ENCODE measurements at places on chromosomes 11 and 22. TPM values are rescaled to one million over a fixed set of nuclear protein-coding genes. Genes with fewer than 3 reads are reported as not detected.

DNA sequence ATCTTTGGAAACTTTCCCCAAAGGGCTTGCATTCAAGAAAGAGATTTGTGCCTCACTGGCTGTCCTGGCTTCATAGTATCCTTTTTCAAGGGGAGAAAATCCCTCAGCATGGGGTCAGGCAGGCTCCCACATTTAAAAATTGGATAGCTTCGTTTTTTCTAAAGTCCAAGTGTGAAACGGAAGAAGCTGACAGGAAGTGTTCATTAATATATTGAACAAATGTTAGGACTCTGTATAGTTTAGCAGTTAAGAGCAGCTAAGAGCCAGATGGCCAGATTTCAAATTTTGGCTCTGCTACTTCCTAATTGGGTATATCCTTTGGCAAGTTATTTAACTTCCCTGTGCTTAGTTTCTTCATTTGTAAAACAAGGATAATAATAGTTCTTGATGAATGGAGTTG is 354.9 kb upstream of the FAT3 start:
- DNase-seq: no peak

DNA sequence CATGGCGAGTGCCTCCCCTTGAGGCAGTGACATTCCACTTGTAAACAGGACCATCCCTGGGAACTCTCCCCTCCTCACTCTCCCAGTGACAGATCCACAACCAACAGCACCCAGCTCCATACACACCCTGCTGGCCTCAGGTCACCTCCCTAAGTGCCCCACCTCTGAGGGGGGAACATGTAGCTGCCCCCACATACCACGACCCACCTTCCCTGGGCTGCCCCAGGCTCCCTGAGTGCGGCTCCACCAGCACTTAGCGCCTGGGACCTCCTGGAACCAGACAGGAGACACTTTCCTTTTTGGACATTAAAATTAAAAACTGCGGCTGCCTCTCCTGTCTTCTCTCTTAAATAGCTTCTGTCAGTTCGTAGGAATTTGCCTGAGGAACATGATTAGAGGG is 1140.1 kb downstream of the BRD1 start:
- no peak for DNase-seq

DNA sequence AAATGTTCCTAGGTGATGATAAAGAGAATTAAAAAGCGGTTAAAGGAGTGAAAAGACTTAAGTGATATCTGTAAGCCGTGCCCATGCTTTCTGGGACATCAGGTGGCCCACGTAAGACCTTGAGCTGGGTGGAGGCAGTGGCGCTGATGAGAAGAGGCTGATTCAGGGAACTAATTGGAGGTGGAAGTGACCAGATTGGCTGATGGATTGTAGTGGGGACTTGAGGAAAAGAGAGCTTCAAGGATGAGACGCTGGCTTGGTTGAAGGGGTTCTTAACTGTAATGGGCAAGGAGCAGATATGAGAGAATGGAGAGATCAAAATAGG is 69.1 kb upstream of the EP300 start:
- DNase-seq: no peak

Gene KDM4F
- not detected for total RNA-seq

GRCh38 chr22:19722982-19723231 is 432 bp upstream of the GP1BB start:
- DNase-seq: no peak

GRCh38 chr11:20109731-20110445 is 50.4 kb downstream of the DBX1 start:
- no peak for DNase-seq

DNA sequence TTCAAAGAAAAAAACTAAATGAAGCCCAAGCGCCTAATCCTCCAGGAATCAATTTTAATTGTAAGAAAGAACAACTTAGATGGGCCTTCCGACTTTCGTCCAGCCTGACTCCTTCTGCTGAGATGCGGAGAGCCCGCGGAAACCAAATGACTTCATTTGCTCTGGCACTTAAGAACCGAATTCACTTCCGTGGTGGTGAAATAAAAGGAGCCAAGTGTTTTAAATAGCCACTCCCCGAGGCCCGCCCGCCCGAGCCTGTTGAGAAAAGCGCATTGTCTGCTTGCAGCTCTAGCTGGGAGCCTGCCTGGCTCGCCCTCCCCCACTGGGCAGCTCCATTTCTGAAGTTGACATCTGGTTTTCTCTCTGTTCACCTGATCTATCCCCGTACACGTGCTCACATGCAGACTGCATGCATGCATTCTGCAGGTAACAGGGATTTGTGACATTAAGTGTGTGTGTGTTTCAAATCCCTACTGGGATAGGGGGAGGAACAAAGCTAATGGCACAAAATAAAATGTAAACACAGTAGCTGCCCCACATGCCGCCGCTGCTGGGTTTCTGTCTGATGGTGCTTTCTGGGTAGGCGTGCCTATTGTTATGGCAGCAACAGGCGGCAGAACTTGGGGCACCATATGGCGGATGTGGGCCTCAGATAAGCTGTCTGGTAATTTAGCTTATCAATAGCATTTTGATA is 6.2 kb downstream of the TEAD1 start:
- DNase-seq: peak; percentile 83

GRCh38 chr11:33214767-33215166 is 42.4 kb upstream of the HIPK3 start:
- no peak for DNase-seq

DNA sequence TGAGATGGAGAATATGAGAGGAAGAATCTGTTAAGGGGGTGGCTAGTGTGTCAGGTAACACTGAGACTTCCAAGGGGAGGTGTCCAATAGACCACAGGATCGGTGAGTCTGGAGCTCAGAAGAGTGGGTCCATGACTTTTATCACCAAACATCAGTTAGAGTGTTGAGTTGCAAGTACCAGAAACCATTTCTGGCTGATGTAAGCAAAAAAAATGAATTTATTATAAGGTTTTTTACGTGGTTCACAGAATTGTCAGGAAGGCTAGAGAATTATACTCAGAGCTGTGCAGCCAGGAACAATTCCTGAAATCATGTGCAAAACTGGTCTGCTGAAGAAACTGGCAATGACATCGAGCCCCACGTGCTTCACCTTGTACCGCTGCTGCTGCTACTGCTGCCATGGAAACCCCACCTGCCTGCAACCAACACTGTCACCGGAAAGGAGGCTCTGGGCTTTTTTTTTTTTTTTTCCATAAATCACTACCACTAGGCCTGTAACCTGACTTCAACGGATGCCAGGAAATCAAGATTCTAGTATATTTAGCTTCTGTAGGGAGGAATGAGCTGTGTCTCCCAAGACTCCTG is 16.6 kb upstream of the STK33 start:
- DNase-seq: no peak

Gene OLFML1
- total RNA-seq: 0.42 TPM

GRCh38 chr22:48867891-48868290 is 959.8 kb downstream of the BRD1 start:
- DNase-seq: no peak

Gene CST6
- not detected for total RNA-seq

GRCh38 chr22:35274154-35274871 is 17.0 kb downstream of the HMGXB4 start:
- DNase-seq: no peak

DNA sequence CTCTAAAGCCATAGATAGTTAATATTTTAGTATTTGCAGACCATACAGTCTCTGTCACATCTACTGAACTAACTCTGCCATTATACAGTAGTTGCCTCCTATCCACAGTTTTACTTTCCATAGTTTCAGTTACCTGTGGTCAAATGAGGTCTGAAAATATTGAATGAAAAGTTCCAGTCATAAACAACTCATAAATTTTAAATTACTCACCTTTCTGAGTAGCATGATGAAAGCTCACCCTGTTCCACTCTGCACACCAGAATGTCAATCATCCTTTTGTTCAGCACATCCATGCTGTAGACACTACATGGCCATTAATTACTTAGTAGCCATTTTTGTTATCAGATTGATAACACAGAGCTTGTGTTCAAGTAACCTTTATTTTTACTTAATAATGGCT is 51.7 kb upstream of the ME3 start:
- no peak for DNase-seq

- DNase-seq: peak; percentile 84
These were observed 94.5 kb downstream of the ME3 start for GRCh38 chr11:86577644-86578636.

Gene RFPL1
- not detected for total RNA-seq

Gene MS4A15
- total RNA-seq: not detected

Gene MIF
- 224 TPM for total RNA-seq

Gene OR52E8
- not detected for total RNA-seq

GRCh38 chr11:119512369-119512768 is 89.4 kb upstream of the THY1 start:
- no peak for DNase-seq

Gene TESMIN
- total RNA-seq: 1.2 TPM

DNA sequence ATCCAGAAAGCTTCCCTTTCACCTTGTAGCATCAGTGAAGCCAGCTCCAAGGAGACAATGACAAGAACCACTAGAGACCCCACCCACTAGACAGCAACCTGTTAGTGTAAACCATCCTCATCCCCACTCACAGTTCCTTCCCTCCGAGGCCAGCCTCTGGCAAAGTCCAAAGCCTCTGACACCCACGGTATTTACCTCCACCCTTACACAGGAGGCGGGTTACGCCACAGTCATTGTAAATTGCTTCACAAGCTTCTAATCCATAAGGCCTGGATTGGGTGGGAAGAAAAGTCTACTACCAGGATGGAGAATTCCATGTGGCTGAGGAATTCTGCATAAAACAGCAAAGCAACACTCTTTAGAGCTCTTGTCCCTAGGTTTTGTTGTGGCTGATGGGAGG is 287.4 kb downstream of the BUD13 start:
- no peak for DNase-seq

- peak; percentile 49 for DNase-seq
These were observed 38.3 kb upstream of the NNMT start for GRCh38 chr11:114257621-114258558.

DNA sequence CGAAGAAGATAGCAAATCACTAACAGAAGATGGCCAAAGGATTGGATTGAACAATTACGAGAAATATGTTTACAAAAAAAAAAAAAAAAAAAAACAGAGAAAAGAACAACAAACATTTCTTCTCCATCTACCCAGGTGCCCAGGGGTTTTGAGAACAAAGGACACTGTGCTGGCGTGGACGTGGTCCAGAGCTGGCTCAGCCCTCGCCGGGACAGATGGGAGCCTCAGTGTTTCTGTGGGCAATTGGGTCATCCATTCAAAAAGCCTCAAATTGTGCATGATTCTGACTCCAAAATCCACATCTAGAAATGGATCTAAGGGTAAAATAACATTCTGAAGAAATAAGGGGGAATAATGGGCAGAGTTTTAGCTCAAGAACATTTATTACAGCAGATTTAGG is 63.1 kb downstream of the DHCR7 start:
- DNase-seq: no peak

DNA sequence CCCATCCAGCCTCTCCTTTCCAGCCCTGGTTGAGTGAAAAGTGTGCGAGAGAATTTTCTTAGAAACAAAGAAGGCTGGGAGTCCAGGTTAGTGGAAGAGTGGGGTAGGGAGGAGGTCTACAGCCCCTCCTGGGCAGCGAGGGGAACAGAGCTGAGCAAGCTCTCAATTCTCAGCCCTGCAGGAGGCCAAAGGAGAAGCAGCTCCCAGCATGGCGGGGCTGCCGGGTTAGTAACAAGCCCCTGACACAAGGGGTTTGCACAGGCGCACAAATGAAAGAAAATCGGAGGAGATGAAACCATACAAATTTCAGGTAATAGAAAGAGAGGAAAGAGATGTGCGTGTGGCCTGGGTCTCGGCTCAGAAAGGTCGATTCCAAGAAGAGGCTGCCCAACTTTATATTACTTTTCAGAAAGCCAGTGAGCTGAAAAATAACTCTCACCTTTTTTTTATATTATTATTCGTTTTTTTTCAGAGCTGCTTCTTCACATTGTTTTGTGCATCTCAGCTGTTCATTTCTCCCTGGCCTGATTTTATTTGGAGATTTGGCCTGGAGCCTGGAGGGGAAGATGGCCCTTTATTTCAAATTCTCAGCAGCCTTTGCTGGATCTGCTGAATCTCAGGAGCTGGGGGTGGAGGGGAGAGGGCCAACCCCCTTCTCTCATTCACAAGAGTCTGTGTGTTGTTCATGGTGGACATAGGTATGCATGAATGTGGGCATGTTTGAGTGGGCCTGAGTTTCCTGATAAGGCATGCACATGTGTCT is 583.2 kb downstream of the BUD13 start:
- no peak for DNase-seq

DNA sequence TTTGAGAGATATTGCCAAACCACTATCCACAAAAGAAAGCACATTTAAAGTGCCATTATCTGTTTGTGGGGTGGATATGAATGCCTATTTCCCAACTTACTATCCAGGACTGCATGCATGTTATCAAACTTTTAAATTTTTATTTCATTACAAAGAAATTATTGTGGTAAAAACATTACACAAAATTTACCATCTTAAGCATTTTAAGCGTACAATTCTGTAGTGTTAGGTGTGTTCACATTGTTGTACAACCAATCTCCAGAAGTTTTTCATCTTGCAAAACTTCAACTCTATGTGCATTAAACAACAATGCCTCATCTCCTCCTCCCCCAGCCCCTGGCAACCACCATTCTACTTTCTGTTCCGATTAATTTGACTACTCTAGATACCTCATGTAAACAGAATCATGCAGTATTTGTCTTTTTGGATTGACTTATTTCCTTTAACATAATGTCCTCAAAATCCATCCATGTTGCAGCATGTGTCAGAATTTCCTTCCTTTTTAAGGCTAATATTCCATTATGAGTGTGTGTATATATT is 17.6 kb upstream of the CD44 start:
- DNase-seq: no peak

DNA sequence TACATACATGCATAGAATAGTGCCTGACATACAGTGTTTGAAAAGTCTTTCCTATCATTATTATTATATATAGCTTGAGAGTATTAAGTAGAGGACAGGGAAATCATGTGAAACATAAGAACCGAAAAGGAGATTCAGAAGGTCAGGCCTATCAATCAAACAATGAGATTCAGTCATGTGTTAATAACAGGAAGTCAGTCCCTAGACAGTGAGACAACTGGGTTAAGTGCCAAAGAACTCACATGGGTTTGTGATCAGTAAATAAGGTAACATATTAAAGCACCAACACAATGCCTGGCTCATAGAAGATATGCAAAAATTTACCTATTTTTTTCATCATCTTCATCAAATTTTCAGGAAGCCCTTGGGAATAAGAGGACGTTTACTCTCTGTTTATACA is 174.3 kb upstream of the FAT3 start:
- no peak for DNase-seq

Gene NRGN
- total RNA-seq: 2.7 TPM

Gene GP1BB
- 6.2 TPM for total RNA-seq

DNA sequence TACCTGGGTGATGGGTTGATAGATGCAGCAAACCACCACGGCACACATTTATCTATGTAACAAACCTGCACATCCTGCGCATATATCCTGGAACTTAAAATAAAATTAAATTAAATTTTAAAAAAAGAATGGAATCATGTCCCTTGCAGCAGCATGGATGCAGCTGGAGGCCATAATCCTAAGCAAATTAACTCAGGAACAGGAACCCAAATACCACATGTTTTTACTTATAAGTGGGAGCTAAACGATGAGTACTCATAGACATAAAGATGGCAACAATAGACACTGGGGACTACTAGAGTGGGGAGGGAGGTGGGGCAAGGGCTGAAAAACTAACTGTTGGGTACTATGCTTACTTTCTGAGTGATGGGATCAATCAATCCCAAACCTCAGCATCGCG is 40.9 kb downstream of the CWC15 start:
- no peak for DNase-seq

Data from Daoy (cell line).